Immature natural killer cell (primary cell): ENCODE measurements at places on chromosomes 2 and 18. TPM values are rescaled to one million over a fixed set of nuclear protein-coding genes. Genes with fewer than 3 reads are reported as not detected.

MOCOS gene
- polyA plus RNA-seq = not detected

NPC1 gene
- polyA plus RNA-seq = 83.2 TPM

TUBA3E gene
- not detected for polyA plus RNA-seq

PRKAG3 gene
- not detected for polyA plus RNA-seq

- DNase-seq = no peak
Measured at GRCh38 chr2:143231254-143231645, 102.0 kb downstream of the ARHGAP15 start.

HJURP gene
- 0.47 TPM for polyA plus RNA-seq

DNA sequence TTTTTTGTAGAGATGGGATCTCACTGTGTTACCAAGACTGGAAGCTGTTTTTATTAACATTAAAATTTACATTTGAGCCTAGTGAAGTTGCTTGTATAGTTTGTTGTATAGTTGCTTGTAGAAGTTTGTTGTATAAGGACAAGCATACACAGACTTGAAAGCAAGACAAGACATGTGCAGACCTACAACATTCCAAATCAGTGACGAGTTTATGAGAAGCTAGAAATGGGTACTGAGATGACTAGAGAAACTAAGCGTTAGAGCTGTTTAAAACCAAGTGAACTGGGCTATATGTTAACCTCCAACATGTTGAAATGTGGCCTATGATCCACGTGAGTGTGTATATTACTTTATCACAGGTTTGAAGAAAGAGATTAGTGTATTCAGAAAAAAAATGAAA lies 39.1 kb downstream of the ABCB11 start:
- DNase-seq = no peak

DNA sequence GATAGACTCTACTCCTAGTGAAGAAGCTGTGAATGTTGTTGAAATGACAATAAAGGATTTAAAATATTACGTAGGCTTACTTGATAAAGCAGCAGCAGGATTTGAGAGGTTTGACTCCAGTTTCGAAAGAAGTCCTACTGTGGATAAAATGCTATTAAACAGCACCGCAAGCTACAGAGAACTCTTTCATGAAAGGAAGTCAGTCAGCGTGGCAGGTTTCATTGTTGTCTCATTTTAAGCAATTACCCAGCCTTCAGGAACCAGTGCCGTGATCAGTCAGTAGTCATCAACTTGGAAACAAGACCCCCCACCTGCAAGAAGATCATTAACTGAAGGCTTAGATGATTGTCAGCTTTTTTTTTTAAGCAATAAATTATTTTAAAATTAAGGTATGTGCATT lies 14.0 kb downstream of the USP14 start:
- no peak for DNase-seq

GRCh38 chr18:1906421-1906820 lies 664.9 kb downstream of the METTL4 start:
- DNase-seq = no peak

GRCh38 chr2:127032621-127033020 lies 74.3 kb downstream of the BIN1 start:
- DNase-seq = no peak

GRCh38 chr2:151083856-151084795 lies 177.5 kb downstream of the RBM43 start:
- no peak for DNase-seq

SERPINB11 gene
- polyA plus RNA-seq = not detected

DNA sequence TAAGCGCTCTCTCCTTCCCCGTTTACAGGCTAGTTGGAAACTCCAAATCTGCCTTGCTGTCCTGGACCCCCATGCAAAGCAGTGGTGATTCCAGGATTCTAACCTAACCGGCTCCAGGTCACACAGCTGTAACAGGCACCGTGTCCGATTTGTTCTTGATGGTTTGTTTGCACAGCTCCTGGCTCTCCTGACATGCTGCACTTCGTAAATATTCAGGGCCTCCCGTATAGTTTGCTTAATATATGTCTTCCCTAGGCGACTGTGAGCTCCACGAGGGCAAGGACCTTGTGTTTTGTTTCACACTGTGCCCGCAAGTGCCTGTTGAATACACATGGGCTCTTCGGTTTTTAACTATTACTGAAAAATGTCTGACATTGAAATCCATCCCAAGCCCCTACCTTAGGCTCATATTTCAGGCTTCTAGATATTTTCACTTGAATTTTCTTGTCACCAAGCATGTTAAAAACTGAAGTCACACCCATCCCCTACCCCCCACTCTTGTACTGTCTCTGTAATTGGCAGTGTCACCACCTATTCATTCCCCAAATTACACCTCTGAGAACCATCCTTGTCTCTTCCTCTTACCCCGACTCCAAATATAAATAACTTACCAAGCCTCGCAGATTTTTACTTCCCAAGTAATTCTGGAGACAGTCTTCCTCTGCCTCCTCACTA lies 1.0 kb upstream of the PUM2 start:
- no peak for DNase-seq

PAX8 gene
- polyA plus RNA-seq = 0.93 TPM

SP140 gene
- 17.2 TPM for polyA plus RNA-seq

GRCh38 chr2:177143444-177143843 lies 69.2 kb upstream of the HNRNPA3 start:
- no peak for DNase-seq

LRRC30 gene
- not detected for polyA plus RNA-seq

GRCh38 chr2:235945608-235946140 lies 222.5 kb downstream of the GBX2 start:
- DNase-seq = no peak

IL1R2 gene
- polyA plus RNA-seq = not detected

GRCh38 chr2:184304006-184304405 lies 294.3 kb upstream of the ZNF804A start:
- DNase-seq = no peak

- DNase-seq = no peak
Measured at GRCh38 chr18:60019463-60019840, 119.7 kb downstream of the PMAIP1 start.

ACOXL gene
- polyA plus RNA-seq = not detected

CD207 gene
- polyA plus RNA-seq = 0.20 TPM

DNA sequence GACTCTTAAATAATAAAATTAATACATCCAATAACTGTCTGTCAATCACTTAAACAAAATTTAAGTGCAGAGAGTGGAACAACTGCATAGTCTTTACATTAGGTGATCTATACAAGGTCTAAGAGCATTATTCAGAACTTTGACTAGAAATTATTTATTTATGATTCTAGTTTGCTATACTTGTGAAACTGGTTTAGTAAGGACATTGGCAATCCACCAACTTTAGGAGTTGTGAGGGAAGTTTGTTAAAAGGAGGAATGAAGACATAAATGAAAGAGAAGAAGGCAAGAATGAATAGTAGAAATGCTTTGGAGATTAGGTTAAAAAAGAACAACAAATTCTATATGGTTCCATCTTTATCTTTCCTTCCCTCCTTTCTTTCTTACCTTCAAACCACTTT lies 217.5 kb downstream of the GPD2 start:
- no peak for DNase-seq

SLC9A4 gene
- not detected for polyA plus RNA-seq
